Stimulated activated CD8-positive, alpha-beta memory T cell treated with anti-CD3 and anti-CD28 coated beads, Interleukin-12 subunit alpha, Interleukin-12 subunit beta, amount 100 ng/mL, for 1 hour (primary cell): ENCODE measurements at places on chromosomes 4 and X.

- no peak for DNase-seq
These were observed 1804.7 kb downstream of the STIM2 start for GRCh38 chr4:28665306-28665705.

DNA sequence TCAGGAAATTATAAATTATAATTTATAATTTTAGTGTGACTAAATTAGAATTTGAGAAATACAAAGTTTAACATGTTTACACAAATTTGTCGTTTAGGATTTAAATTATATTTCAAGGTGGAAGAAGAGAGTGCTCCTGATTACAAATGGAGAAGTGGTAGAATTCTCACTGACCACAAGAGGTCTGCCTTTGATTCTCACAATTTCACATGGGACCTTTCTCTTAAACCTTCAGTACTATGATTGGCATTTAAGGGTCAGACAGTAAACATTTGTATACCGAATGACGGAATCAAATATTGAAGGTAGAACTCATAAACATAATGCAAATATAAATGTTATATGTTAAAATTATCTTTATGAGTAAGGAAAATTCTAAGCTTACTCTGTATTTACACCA lies 171.7 kb downstream of the SLIT2 start:
- no peak for DNase-seq

- DNase-seq: no peak
These were observed 127.4 kb downstream of the FAM53A start for GRCh38 chr4:1556541-1557220.

DNA sequence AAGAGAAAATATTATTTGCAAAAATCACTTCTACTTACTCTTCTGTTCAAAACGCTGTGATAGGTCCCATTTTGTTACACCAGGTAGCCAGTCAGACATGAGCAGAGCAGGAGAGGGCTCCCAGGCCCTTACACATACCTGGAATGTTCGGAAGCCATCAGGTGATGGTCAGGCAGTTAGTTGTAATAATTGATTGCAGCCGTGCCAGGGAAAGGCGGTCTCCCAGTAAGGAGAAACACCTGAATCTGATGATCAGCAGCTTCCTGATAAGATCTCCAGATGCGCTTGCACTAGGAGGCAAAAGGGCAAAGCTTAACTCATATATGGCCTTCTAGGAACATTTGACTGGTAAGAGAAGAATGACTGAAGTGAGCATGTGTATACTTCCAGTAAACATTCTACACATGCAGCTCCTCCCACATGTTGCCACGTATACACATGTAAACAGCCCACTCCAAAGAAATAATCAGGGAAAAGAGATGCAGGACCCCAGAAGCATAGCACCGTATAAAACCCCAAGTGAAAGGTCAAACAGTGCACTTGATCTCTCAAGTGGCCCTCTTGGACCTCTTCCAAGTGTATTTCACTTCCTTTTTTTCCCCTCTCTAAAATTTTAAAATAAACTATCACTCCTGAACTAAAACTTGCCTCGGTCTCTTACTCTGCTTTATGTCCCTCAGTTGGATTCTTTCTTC lies 1338.0 kb downstream of the FSTL5 start:
- DNase-seq: no peak

DNA sequence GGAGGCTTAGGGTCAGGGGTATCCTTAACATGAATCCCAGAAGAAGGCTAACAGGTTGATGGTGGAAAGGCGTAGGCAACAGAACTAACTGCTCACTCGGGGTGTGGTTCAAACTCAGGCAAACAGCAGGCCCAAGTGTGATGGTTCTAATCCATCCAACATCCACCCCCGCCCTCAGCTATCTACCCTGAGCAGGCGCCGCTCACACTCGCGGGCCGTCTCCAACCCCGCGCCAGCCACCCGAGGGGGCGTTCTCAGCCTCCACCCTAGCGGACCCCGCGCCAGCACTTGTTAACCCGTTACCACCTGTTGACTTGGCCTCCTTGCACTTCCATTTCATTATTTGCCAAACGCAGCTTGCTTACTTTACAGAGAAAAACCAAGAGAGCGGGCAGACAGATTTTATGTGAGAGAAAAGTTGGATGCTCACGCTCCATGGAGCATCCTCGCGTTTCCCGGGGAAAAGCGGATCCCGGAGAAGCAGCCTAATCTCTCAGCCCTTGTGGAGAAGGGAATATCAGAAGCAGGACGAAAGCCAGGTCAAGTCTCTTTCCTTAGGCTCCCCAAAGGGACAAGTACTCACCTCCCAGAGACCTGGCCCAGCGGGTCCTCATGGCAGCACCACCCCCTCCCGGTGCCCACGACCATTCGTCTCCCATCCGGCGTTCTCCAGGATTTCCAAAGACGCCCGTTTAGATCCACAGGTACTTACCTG lies 773 bp downstream of the SNCA start:
- no peak for DNase-seq

- no peak for DNase-seq
These were observed 641.0 kb upstream of the PITX2 start for GRCh38 chr4:111263836-111264235.

DNA sequence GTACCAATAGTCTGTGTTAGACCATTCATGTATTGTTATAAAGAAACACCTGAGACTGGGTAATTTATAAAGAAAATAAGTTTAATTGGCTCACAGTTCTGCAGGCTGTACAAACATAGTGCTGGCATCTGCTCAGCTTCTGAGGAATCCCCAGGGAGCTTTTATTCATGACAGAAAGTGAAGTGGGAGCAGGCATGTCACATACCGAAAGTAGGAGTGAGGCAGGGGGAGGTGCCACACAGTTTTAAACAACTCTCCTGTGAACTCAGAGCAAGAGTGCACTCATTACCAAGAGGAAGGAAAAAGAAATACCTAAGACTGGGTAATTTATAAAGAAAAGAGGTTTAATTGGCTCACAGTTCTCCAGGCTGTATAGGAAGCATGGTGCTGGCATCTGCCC lies 591.2 kb downstream of the PPP4R3C start:
- DNase-seq: no peak

DNA sequence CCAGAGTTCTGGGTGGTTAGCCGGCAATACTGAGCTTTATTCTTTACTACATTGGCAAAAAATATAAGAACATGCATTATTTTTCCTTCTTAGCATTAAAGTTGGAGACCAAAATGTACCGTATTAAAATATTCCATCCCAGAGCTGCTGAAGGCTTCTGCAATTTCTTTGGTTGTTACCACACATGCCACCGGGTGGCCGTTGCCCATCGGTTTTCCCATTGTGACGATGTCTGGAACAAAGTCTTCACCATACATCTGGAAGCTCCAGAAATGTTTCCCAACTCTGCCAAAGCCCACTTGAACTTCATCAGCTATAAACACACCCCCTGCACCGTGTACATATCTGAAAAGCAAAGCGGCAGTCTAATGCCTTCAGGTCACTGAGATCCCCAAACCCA lies 13.7 kb downstream of the ETNPPL start:
- DNase-seq: no peak

DNA sequence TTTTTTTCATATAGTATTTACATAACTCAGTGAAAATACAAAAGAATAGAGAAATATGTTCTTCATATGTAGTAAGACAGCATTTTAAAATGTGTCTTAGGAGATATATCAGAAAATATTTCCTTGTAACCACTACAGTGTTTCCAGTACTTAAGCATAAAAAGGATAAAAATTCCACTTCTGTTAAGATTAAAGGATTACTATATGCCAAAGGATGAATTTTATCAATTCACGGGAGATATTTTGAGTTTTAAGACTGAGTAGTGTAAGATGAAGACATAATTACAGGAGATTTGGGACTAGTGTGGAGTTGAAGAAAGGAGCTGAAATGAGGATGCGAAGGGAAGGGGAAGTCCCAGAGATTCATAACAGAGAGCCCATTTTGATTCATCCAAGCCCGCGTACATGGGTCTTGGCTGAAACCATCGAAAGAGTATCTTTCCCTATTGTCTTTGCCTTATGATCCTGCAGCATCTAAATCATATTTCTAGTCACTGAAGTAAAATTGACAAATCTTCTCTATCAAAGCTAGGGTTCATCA lies 58.7 kb downstream of the MAD2L1 start:
- DNase-seq: no peak

DNA sequence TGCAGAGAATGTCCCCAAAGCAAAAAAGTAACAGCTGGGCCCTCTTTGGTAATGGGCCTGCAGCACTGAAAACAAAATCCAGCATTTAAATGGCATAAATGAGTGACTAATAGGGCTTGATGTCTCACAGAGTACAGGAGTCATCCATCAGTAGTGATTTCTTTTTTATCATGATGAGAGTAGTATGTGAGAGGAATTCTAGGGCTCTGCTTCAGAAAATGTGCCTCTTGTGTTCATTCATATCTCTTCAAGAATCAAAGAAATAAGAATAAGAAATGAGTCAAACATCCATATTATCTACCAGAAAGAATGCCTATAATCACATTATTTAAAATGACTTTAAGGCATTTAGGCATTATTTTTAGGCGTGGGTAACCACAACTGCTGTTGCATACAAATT lies 792.9 kb upstream of the HTR2C start:
- DNase-seq: no peak

- peak; percentile 5 for DNase-seq
These were observed 498 bp downstream of the RBMX start for GRCh38 chrX:136880003-136880451.
